Activated CD4-positive, alpha-beta T cell treated with anti-CD3 and anti-CD28 coated beads for 24 hours (primary cell): ENCODE measurements at places on chromosomes 4 and X.

GRCh38 chrX:77628294-77629025 is 157.6 kb downstream of the ATRX start:
- DNase-seq: no peak

DNA sequence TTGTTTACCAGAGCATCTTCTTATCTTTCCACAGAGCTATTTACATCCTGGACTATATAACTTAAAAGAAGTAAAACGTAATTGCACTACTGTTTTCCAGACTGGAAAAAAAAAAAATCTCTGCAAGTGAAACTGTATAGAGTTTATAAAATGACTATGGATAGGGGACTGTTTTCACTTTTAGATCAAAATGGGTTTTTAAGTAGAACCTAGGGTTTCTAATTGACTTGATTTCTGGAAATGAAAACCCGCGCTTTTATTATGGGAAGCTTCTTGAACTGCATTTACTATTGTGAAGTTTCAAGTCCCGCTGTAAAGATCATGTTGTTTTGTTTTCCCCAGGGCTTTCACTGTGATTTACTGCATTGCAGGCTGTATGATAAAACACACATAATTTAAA is 162.7 kb downstream of the STIM2 start:
- DNase-seq: no peak

GRCh38 chrX:8730812-8731558 is 952 bp downstream of the ANOS1 start:
- DNase-seq: no peak

DNA sequence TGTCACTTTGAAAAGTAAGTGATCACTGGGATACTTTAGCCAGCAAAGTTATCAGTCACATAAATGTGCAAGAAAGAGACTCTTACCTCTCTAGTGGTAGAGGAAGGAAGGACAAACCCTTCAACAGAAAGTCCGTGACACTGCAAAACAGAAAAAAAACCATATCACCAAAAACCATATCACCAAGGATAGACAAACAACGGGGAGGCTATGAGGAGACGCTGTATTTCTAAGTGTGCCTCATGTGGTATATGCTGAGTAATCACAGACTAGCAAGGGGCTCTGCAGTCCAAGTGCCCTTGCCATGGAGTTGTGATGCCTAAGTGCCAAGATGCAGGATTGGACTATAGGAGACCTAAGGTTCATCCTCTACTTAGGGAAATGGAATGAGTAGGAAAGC is 11.5 kb upstream of the HDAC8 start:
- DNase-seq: no peak

DNA sequence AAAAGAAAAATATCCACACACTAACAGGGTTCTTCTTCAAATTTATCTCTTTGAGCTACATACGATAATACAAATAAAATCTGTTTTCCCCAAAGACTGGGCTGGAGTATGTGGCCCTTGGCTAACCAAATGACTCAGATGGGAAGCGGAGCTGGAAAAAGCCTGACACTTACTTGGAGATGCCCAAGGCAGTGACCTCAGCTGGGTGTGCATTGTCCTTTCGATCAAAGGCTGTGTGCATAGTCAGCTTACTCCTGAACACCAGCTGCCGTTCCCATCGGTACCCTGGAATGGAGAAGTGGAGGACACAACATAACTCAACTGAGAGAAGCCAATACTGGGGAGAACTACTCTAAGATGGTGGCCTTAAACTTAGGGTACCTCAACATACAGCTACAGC is 95.1 kb downstream of the CDS1 start:
- DNase-seq: no peak

DNA sequence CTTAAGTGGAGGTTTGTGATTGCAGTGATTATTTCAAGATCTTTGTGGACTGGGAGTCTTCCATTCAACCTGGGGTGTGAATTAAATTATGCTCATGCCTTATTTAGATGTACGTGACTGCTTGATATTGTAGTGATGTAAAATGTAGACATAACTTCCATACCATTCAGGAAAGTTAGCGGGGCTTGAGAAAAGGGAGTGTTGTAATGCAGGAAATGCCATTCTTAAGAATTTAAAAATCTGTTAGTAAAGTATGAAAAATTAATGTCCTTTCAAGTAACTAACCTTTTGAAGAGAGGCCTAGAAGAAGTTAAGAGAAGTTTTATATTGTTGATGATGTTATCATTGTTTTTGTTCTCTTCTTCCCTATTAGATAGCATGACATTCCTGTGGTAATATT is 318.2 kb downstream of the CCSER1 start:
- no peak for DNase-seq

- DNase-seq: no peak
Observed at GRCh38 chr4:53645108-53645507, 53.8 kb upstream of the LNX1 start.

DNA sequence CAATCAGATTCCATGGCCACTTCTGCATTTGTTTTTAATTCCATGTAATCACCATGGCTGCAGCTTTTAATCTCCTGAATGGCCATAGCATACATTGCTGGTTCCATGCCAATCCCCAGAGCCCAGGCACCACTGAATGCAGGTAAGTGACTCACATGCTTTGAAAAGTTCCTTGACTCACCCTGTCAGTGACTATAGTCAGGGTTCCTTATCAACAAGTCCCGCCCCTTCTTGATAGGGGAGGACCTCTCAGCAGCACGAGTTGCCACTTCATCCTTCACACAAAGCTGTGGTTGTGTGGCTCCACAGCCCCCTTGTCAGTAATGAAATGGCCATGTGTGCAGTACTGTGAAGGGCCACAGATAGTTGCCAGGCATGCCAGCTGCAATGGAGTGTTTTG is 516.6 kb downstream of the PPARGC1A start:
- peak; percentile 0 for DNase-seq

DNA sequence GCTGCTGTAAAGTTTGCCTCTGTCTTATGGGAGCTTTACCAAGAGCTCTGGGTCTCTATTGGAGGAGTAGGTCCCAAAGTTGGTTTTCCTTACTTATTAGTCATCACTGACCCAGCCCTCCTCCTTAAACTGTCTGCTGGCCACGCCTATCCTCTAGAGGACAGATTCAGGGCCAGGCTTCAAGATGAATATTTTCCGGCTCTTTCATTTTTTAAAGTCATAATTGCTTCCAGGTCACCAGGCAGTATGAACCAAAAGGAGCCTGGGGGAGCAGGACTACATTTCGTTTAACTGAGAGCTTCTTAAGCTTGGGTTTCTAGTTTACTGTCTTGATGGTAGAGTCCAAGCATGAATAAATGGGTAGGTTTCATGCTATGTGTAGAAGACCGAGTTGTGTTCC is 13.7 kb downstream of the BCORL1 start:
- DNase-seq: no peak

DNA sequence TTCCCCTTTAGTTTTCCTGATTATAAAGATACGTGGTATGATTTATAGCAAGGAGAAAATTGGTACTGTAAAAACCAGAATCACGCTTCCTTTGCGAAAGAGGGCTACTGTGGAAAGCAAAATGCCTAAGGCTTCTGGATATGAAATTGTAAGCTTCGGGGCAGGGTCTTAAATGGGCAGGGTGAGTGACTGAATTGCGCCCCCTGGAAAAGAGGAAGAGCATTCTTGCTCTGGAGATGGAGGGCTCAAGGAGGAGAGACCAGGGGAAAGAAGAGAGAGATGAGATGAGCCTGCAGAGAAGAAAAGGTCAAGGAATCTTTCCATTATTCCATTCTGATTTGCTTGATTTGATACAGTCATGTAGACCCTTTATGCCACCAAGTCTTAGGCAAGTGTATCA is 13.1 kb upstream of the ETNPPL start:
- no peak for DNase-seq

DNA sequence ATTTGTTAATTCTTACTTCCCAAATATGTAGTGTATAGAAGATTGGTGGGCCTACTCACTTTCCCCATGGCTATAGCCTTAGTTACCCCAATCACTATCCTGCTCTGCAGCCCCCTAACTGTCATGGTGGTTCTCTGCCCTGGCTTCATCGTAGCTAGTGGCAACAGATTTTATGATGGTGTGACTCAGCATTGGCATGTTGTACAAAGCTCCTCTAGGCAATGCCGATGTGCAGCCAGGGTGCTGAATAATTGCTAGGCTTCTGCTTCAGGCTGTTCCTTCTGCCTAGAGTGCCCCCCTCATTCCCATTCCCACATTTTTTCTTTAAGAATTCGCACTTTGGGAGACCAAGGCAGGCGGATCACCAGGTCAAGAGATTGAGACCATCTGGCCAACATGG is 35.2 kb downstream of the AFF2 start:
- DNase-seq: no peak

DNA sequence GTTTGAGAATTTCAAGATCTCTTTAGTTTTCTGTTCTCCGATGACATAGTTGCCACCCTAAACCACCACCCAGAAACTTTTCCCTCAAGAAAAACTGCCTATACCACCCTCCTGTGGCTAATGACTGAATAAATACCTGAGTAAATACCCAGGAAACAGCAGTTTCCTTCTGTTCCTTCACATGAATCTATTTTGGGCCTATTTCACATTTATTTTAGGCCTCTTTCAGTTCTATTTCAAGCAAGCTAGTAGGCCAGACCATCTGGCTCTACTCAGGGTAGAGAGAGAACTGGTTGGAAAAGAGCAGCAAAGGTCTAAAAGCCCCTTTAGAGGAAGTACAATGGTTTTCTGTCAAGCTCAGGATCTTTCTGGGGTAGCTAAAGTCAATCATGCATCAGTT is 23.4 kb downstream of the ARHGEF9 start:
- DNase-seq: no peak

DNA sequence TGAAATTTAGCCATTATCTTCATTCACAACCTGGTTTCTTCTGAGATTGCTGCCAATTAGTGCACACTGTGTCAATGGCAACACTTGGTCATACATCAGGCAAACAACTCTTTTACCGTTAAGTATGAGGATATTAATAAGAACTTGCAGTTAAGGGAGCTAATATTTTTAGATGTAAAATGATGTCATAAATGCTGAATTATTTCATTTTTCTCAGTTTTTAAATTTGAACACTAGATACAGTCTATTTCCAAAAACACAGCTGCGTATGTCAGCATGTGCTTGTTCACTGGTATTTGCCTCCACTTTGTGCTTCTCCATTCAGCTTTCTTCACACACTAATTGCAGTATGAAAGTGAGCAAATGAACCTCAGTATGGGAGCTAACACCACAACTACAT is 1.6 kb downstream of the KLHL13 start:
- no peak for DNase-seq

GRCh38 chr4:151573474-151573873 is 164.5 kb downstream of the FHIP1A start:
- DNase-seq: no peak

DNA sequence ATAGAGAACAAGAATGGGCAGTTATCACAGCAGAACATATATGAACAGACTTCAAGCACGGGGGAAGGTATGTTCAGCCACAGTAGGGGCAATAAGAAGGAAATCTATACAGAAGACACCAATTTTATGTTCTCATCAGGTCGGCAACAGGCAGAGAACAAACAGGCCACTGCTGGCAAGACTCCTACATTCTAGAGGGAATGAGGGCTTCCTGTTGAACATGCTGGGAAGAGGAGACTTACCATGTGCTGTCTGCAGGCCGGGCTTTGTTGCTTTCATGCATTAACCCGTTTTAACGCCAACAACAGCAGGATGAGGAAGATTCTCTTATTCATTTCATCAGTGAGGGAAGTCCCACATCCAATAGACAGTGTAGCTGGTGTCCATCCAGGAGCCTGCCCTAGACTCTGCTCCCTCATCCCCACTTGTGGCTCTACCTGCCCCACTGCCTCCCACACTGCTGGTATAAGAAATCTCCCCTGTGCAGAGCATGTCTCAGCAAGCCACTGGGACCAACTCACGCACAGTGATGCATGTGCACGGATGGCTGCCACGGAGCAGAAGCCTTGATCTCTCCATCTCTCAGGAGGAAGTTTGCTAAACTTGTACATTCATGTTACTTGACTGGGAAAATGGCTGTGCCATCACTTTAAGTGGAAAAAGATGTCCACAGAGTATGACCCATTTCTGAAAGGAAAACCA is 84.5 kb downstream of the ACOX3 start:
- DNase-seq: no peak

GRCh38 chrX:3250966-3251365 is 95.5 kb downstream of the MXRA5 start:
- no peak for DNase-seq

DNA sequence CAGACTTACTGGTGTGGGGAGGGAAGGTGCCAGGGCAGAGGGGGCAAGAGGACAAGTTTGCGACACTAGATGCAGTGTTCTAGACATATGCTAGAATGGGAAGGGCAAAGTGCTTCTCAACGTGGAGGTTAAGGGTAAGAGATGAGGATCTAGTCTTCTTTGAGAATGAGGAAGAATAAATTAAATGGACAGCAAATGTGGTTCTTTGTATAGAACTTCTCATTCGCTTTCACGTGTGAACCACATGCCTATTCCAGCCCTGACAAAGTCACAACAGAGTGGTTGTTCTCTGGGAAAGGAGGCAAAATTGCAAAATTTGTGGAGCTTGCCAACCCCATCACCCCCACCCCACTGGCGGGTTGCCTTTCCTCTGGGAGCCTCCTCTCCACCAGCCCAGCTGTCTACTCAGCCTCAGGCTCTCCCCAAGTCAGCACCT is 1.5 kb upstream of the ANXA5 start:
- DNase-seq: no peak

DNA sequence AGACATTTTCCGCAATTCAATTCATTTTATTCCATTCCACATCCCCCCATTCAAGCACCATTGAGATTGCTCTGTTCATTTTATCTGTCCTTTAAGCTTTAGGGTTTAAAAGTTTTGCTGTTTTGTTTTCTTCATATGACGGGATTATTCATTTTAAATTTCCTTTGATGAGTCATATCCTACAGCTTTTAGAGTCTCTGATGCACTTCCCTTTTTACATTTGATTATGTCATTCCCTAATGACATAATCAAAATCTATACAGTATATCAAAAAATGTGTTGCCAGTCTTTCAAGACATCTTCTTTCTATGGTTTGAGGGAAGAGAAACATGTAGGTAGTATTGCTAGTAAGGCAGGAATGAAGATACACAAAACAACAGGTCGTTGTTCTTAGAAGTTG is 456.3 kb downstream of the PDGFC start:
- no peak for DNase-seq

DNA sequence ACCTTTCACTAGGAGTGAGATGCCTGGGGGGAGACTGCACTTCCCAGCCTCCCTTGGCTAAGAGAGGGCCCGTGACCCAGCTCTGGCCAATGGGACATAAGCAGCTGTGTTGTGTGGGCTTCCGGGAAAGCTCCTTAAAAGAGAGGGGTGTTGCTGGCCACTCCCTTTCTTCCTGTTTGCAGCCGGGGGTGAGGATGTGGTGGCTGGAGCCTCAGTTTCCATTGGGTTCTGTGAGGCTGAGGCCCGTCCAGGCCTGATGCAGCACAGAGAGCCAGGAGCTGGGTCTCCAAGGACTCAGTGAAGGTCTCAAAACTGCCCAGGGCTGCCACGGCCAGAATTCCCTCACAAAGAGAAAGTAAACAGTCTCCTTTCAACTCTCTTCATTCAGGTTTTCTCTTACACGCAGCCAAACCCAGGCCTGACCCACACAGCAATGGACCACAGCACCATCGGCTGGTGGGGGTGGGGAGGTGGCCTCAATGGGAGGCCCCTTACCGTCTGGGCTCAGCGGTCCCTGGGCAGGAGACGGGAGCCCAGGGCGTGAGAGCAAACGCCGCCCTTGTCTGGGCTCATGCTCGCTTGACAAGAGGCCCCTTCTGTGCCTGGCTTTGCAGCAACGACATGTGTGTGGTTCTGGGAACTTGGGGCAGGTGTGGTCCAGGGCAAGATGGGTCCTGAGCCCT is 6.6 kb downstream of the NKX1-1 start:
- no peak for DNase-seq

GRCh38 chr4:10671366-10671765 is 13.2 kb downstream of the CLNK start:
- no peak for DNase-seq

- DNase-seq: no peak
Observed at GRCh38 chrX:68936608-68937007, 107.8 kb downstream of the EFNB1 start.
